ENCODE measurements at places on chromosomes 7 and 10. TPM values are rescaled to one million over a fixed set of nuclear protein-coding genes. Genes with fewer than 3 reads are reported as not detected.
A peak's percentile ranks its signal among the peaks of the same experiment; 100 is the strongest.

CHCHD3 gene
- 70.6 TPM for total RNA-seq

GIMAP5 gene
- total RNA-seq: not detected

PFKFB3 gene
- total RNA-seq: 18.6 TPM

NEUROD6 gene
- total RNA-seq: not detected

BPGM gene
- total RNA-seq: 28.0 TPM

ZNF775 gene
- 4.7 TPM for total RNA-seq

PRKG1 gene
- 0.95 TPM for total RNA-seq

TMEM26 gene
- total RNA-seq: not detected

NUDT13 gene
- total RNA-seq: 1.2 TPM

OR2A1 gene
- total RNA-seq: not detected

GRCh38 chr7:26553128-26553527 lies 261.5 kb downstream of the SNX10 start:
- no peak for DNase-seq

- DNase-seq: no peak
Measured at GRCh38 chr7:149708026-149708425, 65.4 kb downstream of the ZNF467 start.

DNA sequence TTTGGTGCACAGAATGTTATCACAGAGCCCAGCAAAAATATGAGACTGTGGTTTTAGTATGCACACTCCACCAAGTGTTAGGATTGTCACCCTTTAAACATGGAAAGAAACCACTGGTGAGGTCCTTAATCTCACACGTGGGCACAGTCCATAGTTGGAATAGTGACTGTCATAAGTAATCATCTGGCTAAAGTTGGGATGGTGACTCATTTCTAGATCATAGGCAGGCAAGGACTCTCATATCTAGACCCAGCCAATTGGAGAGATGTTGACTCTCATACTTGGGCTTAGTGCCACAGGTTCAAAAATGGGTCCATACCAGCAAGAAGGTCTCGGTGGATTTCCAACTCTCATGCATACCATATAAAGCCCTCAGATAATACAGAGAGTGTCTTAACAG lies 39.6 kb upstream of the ZNF680 start:
- peak; percentile 30 for DNase-seq

GRCh38 chr10:29174389-29174788 lies 114.5 kb upstream of the LYZL1 start:
- no peak for DNase-seq

DNA sequence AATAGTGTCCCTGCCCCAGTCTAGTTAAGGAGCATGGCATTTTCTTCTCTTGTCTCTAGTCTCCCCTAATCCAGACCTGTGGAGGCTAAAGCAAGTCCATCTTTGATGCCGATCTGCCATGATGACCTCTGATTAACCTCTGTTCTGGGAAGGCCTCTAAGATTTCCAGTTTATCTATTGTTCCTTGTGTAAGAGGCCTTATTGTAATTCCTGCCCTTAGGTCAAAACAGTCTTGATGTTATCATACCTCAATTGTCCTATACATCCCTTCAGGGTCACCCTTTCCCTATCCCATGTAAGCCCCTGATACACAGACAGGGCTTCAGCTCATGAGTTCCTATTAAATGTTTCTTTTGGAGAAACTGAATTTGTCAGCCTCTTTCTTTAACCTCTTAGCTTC lies 4.9 kb upstream of the ZMIZ2 start:
- DNase-seq: peak; percentile 61

DNA sequence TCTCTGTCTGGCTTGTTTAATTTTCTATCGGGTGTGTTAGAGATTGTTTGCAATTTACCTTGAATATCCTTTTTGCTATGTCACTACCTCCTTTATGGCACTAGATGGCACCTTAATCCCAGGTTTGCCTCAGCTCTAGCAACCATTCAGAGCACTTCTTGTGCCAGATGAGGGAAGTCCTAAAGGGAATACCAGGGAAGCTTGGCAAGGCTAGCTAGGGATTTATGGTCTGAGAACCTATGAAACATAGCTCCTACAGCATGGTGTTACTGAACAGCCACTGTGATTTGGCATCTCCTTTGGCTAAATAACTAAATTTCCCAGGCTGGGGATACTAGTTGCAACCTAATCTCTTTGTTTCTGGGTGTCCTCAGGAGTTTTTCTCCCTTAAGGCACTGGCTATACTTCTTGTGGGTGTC lies 69.0 kb upstream of the VOPP1 start:
- peak; percentile 60 for DNase-seq

DNA sequence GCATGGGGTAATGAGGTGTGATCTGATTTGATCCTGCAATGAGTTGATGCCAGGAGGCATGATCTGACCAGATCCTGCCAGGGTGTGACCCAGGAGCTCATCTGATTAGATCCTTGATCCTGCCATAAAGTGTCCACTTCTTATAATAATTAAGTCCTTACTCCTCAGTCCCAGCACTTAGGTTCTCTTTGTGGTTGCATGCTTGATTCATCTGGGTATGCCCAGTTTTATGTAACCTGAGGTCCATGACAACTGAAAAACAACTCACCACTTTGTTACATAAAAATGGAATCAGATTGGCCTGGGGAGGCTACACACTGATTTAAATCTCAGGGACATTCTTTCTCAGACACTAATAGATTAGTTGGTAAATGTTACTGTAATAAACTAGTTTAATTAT lies 19.1 kb downstream of the ACADSB start:
- DNase-seq: peak; percentile 28

- DNase-seq: no peak
Measured at GRCh38 chr10:122173766-122174435, 97.2 kb upstream of the BTBD16 start.

DNA sequence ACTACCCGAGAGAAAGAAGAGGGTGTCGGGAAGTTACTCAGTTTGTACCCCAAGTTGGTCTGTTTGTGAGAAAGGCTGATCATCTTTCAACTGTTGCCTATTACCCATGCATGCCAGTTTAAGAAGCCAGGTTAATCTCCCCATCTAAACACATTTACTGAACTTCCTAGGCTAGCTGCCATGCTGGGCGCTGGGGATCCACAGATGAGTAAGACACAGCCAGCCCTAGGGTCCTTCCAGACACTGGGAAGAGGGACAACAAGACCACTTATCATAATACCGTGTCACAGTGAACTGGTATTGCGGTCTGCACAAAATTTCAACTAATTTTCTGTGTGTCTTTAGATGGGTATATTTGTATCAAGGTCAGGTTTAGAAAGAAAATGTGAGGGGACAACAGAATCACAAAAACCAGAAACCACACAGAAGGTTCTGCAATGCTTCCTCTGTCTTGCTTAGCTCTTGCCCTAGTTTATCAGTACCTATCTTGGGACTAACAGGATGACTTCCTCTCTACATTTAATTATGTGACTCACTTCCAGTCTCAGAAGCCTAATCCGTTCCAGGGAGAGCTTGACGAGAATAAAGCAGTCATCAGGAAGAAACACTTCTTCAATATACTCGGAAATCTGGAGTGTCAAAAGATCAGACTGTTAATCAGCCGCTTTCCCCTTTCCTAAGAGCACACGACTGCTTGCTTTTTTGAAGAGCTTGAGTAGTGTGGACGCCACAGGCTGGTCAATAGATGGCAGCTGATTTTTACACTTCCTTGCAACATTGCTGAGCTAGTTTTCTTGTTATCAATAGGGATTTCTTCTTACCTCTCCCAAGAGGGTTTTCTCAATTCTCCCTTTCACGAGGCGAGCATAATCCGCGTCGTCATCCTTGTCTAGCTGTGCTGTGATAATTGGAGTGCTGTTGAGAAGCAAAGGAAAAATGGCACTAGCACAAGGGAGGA lies 45.7 kb downstream of the POLR3A start:
- no peak for DNase-seq

- peak; percentile 5 for DNase-seq
Measured at GRCh38 chr7:105932835-105933477, 30.1 kb upstream of the CDHR3 start.

DNA sequence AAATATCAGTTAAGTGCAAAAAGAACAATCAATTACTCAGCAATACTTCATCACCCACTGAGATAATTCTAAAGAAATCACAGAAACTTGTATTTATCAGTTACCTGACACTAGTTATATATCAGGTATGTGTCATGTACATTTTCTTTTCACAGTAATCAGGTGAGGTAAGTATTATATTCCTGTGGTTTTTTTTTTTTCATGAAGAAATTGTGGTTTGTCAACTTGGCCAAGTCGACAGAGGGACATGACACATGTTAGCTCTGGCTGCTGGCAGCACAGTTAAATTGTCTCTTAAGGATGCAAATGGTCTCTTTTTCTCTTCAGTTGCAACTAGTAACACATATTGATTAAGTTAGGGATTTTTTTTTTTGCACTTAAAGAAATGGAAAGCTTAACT lies 13.7 kb upstream of the GPR141 start:
- DNase-seq: no peak

- no peak for DNase-seq
Measured at GRCh38 chr7:126487728-126488442, 764.9 kb downstream of the GRM8 start.

GRCh38 chr10:30553018-30553625 lies 76.4 kb downstream of the LYZL2 start:
- DNase-seq: no peak

DNA sequence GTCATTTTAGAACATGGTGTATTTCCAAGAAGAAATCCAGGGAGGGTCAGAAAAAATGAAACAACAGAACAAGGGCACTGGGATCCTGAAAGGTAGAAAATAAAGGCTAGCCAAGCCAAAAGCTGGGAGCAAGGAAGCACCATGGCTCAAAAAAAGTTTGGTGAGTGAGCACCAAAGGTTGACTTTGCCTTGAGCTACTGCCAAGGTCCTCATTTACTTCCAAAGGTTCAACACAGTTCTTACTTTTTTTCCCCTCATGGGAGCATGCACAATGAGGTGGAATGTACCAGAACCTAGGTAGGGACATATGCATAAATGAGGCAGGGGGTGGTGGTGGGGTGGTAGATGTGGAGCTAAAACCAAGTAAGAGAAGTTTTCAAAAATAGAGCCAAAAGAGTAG lies 182.8 kb downstream of the CPEB3 start:
- DNase-seq: no peak

DNA sequence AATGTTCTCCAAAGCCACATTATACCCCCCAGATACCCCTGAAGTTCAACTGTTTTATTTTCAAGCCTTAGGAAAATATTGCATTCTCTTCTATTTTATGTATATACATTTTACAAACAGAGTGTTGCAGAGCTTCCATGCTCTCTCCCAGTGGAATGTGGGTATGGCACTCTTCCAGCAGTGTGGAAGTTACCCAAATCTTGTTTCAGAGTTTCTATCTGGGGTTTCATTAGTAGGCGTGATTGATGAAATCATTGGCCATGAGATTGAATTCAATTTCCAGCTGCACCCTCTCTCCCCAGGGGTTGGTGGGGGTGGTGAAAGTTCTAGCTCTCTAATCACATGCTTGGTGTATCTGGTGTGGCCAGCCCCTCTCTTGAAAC lies 350.4 kb downstream of the RPS24 start:
- no peak for DNase-seq

- DNase-seq: no peak
Measured at GRCh38 chr7:30034501-30034900, 6.3 kb downstream of the PLEKHA8 start.

DNA sequence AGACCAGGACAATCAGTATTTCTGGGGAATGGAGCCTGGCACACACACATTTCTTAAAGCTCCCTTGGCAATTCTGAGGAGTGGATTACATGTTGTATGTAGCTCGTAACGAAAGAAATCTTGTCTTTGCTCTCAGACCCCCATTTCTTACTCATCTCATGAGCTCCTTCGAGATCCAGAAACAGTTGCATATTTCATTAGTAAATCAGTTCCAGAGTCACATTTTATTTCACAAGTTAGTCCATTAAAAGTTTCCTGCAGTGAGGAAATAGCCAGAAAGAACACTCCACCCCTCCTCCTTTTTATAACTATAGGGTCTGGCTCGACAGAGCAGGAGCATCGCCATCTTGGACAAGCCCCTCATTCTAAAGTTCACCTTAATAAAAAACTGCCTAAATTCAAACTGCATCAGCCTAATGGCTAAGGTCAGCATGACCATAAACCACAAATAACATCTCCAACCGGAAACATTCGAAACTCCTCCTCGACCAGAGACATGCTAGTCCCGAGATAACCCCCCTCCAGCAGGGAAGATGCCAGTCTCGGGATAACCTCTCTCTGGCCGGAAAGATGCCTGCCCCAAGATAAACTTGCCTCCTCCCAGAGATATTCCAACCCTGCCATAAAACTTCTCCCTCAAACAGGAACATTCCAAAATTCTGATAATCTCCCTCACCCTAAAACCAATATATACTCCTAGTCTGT lies 7.4 kb downstream of the EGFR start:
- DNase-seq: peak; percentile 3

GRCh38 chr10:119806334-119807130 lies 66.1 kb downstream of the MCMBP start:
- no peak for DNase-seq

GRCh38 chr7:106049139-106049752 lies 62.9 kb downstream of the SYPL1 start:
- no peak for DNase-seq

DNA sequence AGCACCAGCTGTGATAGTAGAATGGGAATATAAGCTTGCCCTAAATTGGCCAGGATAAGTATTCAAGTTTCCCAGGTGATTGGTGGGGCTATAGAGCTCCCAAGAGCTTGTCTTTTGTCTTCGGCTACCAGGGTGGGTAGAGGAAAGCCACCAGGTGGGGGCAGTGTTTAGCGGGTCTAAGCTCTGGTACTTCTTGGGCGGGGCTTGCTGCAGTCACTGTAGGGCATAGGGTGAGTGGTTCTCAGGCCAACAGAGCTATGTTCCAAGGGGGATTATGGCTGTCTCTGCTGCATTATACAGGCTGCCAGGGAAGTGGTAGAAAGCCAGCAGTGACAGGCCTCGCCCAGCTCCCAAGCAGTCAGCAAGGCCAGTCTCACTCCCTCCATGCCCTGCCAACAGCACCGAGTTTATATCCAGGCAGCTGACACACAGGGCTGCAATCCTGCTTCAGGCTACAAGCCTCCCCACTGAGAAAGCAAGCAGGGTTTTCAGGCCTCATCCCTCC lies 110.7 kb downstream of the ZNF467 start:
- DNase-seq: peak; percentile 64

Measured in foreskin keratinocyte (primary cell).